ENCODE measurements at places on chromosomes 3 and 15.
A peak's percentile ranks its signal among the peaks of the same experiment; 100 is the strongest.

- no peak for DNase-seq
Observed at GRCh38 chr3:122719273-122719921, 38.8 kb downstream of the PARP14 start.

- no peak for DNase-seq
Observed at GRCh38 chr3:37559461-37559860, 302.2 kb upstream of the CTDSPL start.

GRCh38 chr3:154851644-154852043 lies 228.5 kb upstream of the MME start:
- no peak for DNase-seq

- DNase-seq: no peak
Observed at GRCh38 chr15:85444122-85444745, 63.8 kb downstream of the AKAP13 start.

GRCh38 chr3:68943753-68944500 lies 11.6 kb upstream of the TAFA4 start:
- DNase-seq: no peak

DNA sequence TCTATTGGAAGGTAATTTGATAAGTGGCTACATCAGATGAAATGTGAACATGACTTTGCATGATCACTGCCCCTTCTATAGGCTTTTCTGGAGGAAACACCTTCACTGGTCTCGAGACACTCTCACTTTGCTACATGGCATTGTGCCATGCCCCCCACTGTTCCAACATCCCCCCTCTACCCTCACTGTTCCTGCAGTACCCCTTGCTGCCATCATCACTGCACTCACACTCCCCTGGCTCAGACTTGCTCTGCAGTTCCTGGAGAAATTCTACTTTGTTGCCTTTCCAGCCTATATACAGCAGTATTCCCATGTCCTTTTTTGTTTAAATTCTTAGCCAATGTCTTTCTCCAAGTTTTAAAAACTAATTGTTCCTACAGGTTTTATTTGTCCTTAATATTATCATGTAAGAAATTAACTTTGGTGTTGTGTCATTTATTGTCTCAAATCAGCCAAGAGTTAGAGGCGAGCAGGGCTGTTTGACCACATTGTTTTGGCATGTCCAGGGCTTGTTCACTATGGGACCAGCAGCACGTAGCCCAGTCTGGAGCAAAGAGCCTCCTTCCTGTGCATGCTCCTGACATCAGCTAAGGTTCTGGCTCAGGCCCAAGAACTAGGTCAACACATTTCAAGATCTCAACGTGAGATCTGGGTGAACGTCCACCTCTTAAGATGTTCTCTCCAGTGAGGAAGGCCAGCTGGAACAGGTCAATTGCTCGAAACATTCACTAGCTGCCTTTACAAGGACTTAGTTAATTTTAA lies 246.4 kb downstream of the SLC9A9 start:
- DNase-seq: no peak

- DNase-seq: no peak
Observed at GRCh38 chr15:86439614-86440013, 359.9 kb downstream of the AGBL1 start.

DNA sequence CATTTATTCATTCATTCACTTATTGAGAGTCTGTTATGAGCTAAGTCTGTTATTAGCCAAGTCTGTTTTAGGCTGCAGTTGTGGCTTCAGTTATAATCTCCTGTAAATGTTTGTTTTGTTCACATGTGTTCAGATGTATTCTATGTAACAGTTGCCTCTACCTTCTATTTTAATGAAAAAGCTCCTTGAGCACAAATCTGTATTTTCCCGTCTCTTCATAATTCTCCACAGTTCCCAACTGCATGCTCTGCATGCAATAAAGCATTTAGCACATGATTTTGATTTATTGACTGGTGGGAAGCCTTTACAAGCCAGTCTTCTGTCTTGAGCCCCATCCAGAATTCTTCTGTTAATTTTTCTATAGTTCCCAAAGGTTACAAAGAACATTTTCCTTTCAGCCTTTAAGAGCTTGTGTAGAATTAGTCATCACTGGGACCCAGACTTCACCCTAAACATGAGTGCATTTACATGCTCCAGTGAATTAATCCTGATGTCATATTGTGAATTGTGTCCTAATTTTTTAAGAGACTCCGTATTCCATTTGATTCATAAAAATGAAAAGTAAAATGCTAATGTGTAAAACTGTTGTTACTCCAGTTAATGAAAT lies 122.3 kb upstream of the NR2E3 start:
- no peak for DNase-seq

DNA sequence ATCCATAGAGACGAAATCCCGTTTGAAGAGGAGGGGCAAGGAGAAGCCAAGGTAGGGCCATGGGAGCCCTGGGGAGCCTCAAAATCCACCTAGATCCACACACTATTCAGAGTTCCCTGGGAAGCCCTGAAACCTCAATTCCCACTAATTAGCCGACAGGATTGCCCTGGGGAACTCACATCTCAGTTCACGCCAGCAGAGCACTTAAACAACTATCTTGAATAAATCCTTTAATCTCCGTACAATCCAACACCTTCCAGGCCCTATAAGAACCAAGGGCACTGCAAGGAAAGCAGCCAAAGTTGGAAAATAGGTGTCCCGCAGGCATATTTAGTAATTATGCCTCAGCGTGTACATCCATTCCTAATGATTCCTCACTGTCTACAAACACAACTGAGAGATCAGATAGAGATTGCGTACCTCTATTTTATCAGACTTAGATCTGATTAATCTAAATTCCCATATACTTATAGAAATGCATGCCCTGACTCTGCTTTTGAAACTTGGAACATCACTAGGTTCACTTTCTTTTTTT lies 25.6 kb upstream of the EIF4A2 start:
- no peak for DNase-seq

GRCh38 chr3:141250828-141251227 lies 19.2 kb downstream of the PXYLP1 start:
- DNase-seq: no peak

- DNase-seq: no peak
Observed at GRCh38 chr15:88652456-88653199, 13.8 kb downstream of the ISG20 start.

- DNase-seq: no peak
Observed at GRCh38 chr15:57172925-57173324, 203.4 kb upstream of the CGNL1 start.

DNA sequence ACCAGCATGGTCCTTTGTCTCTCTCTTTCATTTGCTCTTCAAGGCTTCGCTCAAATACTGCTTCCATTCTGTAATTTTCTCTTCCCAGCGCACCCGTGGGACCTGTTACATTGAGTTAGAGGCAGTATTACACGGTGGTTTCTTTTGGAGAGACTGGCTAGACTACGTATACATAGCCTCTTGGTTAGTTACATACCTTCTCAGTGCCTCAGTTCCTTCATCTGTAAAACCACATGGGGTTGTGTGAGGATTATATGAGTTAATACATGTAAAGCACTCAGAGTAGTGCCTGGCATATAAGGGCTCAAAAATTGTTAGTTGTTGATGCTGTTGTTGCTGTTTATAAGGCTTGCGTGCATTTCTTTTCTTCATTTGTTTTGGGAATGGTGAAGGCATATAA lies 33.8 kb downstream of the UBE2E2 start:
- DNase-seq: no peak

DNA sequence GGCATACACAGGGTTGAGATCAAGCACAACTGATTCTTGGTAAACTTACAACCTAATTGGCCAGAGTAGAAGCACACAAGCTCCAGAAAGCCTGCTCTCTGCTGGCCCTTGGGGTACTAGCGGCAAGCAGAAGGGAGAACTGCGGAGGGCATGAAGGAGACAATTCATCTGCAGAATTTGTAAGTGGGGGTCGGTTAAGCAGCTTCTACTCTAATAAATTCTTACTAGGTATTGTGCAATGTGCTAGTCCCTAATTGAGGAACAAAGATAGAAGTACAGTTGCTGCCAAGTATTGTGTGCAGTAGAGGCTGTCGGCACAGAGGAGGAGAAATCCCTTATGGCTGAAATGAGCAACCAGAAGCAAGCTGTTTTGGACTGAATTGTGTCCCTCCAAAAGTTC lies 91.2 kb upstream of the VEPH1 start:
- no peak for DNase-seq

- no peak for DNase-seq
Observed at GRCh38 chr3:183309276-183309675, 56.2 kb downstream of the B3GNT5 start.

- DNase-seq: no peak
Observed at GRCh38 chr3:194083637-194084224, 52.2 kb upstream of the HES1 start.

DNA sequence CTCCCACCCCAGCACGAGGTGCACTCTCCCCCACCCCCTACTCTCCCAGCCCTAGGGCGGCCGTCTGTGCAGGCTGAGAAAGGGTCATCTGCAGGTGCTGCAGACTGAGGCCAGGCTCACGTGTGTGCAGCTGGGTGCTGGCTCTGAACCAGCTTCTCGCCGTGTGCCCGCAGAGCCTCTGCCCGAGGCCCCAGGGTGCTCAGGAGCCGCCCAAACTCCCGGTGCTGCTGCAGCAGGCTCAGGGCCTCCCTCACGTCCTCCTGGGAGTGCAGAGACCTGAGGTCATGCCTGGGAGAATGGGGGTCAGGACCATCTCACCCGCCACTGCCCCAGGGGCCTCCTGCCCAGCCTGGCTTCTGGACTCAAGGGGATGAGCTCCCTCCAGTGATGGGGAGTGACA lies 17.2 kb downstream of the SPTBN5 start:
- DNase-seq: no peak

DNA sequence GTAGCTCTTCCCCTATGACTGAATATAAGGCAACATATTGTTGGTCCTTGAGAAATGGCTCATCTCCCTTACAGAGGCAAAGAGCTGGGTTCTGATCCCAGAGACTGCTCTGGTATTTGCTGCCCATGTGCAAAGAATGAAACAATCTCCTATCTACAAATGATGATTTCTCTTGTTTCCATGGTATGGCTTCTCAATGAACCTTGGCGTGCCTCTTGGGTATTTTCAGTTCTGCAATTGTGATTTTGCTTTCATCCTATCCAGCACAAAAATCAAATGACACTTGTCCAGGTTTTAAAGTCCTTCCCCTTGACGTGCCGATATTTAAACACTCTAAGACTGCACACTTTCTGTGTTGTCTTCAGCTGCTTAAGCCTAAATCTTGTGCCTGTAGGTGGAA lies 109.8 kb upstream of the NR2F2 start:
- no peak for DNase-seq

DNA sequence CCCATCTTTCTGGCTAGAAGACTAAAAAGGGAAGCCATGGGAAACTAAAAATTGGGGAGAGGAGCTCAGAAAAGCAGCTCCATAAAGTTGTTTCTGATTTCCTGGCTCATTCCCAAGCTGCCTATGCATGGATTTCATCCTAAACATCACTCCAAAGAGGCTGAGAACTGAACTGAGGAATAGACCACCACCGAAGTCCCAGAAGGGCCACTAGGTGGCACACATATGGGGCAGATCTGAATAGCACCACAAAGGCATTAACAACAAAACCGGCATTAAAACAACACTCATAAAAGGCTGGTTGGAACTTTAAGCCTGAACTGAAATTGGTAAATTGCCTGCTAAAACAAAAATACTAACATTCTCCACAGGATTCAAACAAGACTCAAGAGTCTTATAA lies 106.3 kb downstream of the PLD1 start:
- peak; percentile 13 for DNase-seq

- DNase-seq: peak; percentile 88
Observed at GRCh38 chr15:72179950-72180581, 17.5 kb downstream of the GRAMD2A start.

DNA sequence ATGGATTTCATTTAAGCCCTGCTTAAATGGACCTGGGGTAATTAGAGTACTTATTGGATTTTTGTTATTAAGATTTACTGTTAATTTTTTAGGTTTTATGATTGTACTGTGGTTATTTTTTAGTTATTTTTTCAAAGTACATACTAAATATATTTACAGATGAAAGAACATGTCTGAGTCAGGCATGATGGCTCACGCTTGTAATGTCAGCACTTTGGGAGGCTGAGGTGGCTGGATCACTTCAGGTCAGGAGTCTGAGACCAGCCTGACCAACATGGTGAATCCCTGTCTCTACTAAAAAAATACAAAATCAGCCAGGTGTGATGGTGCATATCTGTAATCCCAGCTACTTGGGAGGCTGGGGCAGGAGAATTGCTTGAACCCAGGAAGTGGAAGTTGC lies 16.2 kb upstream of the RPL24 start:
- no peak for DNase-seq

DNA sequence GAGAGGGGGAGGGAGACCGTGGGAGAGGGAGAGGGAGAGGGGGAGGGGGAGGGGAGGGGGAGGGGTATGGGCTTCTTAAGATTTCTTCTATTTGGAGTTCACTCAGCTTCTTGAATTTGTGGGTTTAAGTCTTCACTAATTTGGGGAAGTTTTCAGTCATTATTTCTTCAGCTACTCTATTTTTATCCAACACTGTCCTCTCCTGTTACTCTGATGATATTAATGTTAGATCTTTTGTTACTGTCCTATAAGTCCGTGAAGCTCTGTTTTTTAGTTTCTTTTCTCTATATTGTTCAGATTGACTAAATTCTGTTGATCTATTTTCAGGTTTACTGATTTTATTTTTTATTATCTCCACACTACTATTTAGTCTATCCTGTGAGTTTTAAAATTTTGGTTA lies 351.5 kb upstream of the TPM1 start:
- DNase-seq: no peak

- DNase-seq: peak; percentile 34
Observed at GRCh38 chr15:81296673-81297072, 27.3 kb downstream of the STARD5 start.

- DNase-seq: no peak
Observed at GRCh38 chr3:11534793-11535101, 109.0 kb downstream of the VGLL4 start.

DNA sequence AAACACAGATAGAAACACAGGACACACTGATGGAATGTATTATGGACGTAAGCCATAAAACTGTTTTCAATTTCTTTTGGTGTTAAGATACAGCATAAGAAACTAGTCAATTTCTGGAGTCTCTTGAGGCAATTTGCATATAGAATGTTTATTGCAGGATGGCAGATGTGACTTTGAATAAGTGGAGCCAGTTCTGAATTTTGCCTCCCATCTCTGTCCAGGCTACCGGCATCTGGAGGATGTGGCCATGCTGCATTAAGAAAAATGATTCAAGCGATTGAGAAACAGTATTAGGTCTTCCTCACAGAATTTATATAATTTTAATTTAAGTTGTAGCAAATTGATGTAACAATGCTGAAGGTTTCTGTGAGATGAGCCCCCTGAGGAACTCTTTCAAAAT lies 81.5 kb downstream of the CHST2 start:
- no peak for DNase-seq

- no peak for DNase-seq
Observed at GRCh38 chr3:14806641-14807263, 12.0 kb upstream of the FGD5 start.

GRCh38 chr3:78659386-78659987 lies 1108.3 kb downstream of the ROBO1 start:
- DNase-seq: peak; percentile 63

GRCh38 chr3:981156-981555 lies 111.7 kb upstream of the CNTN6 start:
- DNase-seq: no peak

Data from midbrain (tissue), 1 donor.